ENCODE measurements at places on chromosomes 4 and X. TPM values are rescaled to one million over a fixed set of nuclear protein-coding genes. Genes with fewer than 3 reads are reported as not detected.

Gene APLN
- 0.59 TPM for total RNA-seq

Gene FGFBP1
- 3.1 TPM for total RNA-seq

Gene IL2
- not detected for total RNA-seq

Gene IL1RAPL1
- not detected for total RNA-seq

Gene SULT1E1
- not detected for total RNA-seq

Gene NSDHL
- 44.3 TPM for total RNA-seq

Gene TMSB15B
- 5.8 TPM for total RNA-seq

Gene SEPTIN6
- total RNA-seq: 10.1 TPM

Gene RAB40A
- not detected for total RNA-seq

Gene SLITRK4
- not detected for total RNA-seq

Gene SLC10A7
- total RNA-seq: 1.4 TPM

Gene ZNF275
- total RNA-seq: 4.8 TPM

Gene PSAPL1
- 0.33 TPM for total RNA-seq

Gene DOK7
- 0.30 TPM for total RNA-seq

Gene NWD2
- not detected for total RNA-seq

Gene GAGE1
- total RNA-seq: not detected

Gene LPAR4
- not detected for total RNA-seq

Gene ANK2
- total RNA-seq: 1.2 TPM

Gene USP51
- total RNA-seq: 0.57 TPM

Gene BEND2
- total RNA-seq: not detected

Gene SERTM2
- not detected for total RNA-seq

Gene ERVMER34-1
- 0.37 TPM for total RNA-seq

Gene ODAM
- not detected for total RNA-seq

Gene NOX1
- not detected for total RNA-seq
